Posterior cingulate gyrus (tissue), 11 donors: ENCODE measurements at places on chromosomes 7 and 10.

DNA sequence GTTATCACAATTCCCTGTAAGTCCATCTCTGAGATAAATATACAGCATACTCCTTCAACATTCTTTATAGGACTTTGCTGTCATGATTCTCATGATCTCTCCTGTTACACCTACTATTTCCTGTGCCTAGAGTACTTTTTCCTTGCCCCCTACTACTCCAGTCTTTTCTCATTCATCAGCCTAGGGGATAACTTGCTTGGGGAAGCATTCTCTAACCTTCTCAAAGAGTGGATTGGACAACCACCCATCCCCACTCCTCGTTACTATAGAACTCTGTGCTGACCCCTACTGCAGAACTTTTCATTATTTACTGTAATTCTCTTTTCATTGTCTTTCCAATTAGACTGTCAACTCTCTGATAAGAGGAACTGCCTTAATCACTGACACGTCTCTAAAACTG is 57.4 kb upstream of the TFEC start:
- no peak for DNase-seq

- DNase-seq = peak; percentile 86
These were observed 225.9 kb downstream of the TRIL start for GRCh38 chr7:28732071-28732869.

- no peak for DNase-seq
These were observed 9.0 kb downstream of the AEBP1 start for GRCh38 chr7:44112997-44113763.

DNA sequence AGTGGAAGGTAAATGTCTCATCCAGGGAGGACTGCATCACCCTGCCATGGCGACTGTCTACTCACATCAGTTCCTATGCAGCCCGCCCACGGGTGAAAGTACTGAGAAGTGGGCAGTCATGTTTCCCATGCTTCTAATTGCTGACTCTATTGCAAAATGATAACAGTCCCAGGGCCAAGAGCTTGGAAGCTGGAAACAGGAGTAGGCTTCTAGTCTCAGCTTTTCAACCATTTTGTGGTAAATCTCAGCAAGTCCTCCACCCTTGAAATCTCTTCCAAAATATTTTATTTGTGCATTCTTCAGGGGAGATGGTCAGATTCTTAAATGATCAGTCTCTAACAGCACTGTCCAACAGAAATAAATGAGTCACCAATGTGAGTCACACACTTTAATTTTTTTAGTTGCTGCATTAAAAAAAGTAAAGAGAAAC is 48.1 kb upstream of the TARP start:
- DNase-seq = no peak

DNA sequence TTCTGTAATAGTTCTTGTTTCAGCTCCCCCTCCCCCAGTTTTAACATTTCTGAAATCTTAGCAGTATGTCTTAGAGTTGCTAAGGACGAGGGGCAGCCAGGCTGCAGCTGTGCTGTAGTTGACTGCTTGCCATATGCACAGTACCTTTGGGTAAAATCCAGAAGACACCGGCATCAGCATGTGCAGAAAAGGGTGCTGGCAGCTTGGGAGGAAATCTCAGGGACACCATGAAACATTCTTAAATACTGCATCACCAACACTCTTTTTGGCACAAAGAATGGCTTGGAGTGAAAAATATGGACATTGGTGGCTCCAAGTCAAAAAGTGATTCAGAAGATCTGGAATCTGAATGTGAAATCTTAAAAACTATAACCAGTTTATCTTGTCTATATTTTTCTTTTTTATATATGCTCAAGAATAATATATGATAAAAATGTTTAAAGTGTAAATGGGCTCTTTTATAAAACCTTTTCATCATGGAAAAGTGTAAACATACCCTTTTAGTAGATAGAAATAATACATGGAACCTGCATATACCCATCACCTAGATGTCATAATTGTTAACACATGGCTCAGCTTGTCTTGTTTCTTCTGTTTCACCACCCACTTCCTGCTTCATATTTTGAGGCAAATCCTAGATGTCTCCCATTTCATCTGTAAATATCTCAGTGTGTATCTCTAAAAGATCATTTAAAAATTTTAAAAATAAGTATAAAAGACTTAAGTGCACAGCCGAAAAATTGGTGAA is 34.4 kb upstream of the ARMS2 start:
- DNase-seq = no peak

DNA sequence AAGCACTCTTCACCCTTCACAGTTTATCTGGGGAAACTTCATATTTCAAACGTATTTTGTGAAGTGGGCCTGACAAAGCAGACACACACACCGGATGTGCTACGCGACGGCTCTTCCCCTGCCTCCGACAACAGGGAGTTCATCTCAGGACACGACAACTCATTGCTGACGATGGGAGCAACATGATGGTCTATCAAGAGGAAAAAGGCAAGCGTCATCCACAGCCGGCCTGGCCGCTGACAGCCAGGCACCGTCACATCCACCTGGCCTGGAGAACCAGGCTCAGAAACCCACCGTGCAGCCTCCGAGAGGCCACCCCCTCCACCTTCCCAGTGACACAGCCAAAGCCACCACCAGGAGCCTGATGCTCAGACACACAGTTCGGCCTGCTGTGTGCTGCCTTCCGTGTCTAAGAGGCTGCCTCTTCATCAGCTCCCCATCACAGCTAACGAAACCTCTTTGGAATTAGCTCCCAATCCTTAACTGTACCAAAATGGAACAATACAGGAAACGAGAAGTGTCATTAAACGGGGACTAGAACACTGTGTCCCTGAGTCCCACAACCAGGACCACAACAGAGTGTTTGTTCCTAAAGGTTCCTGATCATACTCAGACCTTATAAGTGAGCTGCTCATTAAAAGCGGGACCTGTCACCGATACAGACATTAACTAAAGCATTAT is 76.7 kb downstream of the SFMBT2 start:
- DNase-seq = no peak

GRCh38 chr10:58843760-58844159 is 331.1 kb downstream of the BICC1 start:
- no peak for DNase-seq
